ENCODE measurements at places on chromosomes 5 and 9.

- no peak for DNase-seq
Observed at GRCh38 chr9:81137976-81138568, 551.3 kb downstream of the TLE1 start.

- no peak for DNase-seq
Observed at GRCh38 chr5:145141534-145141933, 693.6 kb downstream of the PRELID2 start.

- no peak for DNase-seq
Observed at GRCh38 chr5:14206028-14206725, 63.0 kb downstream of the TRIO start.

GRCh38 chr5:40240671-40241070, 439.0 kb upstream of the PTGER4 start:
- no peak for DNase-seq

DNA sequence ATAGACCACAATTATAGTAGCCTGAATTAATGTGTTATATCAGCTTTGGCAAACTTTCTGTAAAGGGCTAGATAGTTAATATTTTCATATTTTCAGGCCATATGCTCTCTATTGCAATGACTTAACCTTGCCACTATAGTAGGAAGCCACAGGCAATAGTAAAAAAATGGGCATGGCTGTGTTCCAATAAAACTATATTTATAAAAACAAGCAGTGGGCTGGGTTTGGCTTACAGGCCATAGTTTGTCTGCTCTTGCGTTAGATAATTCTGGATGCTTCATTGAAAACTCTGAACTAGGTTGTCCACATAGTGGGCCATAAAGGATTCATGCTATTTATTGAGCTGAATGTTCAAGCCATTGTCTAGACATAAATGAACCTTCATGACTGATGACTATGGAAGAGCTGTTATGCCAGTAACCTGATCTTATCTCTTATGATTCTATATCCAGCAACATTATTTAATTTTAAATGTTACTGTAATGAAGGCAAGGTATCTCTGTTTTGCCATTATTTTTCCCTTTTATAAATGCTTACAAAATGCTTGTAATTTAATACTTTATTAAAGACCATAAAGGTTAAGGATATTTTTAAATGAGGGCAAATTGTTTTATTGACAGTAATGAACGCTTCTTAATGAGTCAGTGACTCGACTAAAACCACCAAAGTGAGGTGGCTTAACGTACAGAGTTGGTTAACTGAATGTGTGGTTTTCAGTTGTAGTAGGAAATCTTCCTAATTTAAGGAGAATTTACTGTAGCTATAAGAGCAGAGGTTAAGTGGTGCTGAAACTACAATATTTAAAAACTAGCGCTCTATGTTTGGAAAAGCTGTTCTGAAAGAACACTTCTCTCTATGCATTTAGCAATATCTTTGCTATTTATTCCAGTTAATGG, 560.6 kb downstream of the PRR16 start:
- no peak for DNase-seq

- DNase-seq: no peak
Observed at GRCh38 chr9:125540497-125540896, 166.5 kb downstream of the MAPKAP1 start.

DNA sequence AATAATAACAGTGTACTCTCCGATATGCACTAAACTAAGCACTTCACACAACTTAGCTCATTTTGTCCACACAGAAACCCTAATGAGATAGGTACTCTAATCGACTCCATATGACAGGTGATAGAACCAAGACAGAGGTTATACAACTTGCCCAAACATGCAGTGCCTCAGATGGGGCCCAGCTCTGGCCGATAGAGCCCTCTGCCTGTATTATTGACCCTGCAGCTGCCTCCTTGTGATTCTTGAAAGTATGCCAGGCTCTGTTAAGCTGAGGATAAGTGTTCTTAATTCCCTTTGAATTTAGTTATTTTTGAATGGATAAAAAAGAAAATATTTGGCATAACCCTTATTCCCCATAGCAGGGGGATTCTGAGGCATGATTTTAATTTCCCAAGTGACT, 78.5 kb downstream of the HMHB1 start:
- no peak for DNase-seq

DNA sequence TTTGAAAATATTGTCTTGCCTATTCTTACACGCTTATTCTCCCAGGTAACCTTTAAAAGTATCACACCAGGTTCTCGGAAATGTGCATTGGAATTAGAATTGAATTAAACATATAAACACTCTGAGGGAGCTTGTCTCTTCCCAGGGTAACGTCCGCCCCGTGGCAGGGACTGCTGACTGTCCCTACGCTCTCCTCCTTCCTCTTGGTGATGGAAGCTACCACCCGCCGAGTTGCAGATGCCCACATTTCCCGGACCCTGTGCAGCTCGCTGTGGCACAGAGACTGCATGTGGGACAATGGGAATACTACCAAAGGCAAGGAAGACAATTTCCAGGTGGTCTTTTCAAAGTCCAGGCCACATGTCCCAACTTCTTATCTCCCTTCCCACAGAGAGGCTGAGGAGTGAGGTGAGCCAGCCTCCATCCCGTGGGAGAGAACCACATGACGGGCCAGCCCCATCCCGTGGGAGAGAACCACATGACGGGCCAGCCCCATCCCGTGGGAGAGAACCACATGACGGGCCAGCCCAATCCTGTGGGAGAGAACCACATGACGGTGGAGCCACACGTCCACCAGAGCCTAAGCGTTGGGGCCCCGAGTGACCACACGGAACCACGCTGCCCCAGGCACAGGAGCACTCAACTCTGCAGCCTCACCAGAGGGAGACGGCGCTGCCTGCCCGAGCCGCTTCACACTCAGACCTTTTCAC, 249.4 kb upstream of the IRX1 start:
- DNase-seq: no peak

DNA sequence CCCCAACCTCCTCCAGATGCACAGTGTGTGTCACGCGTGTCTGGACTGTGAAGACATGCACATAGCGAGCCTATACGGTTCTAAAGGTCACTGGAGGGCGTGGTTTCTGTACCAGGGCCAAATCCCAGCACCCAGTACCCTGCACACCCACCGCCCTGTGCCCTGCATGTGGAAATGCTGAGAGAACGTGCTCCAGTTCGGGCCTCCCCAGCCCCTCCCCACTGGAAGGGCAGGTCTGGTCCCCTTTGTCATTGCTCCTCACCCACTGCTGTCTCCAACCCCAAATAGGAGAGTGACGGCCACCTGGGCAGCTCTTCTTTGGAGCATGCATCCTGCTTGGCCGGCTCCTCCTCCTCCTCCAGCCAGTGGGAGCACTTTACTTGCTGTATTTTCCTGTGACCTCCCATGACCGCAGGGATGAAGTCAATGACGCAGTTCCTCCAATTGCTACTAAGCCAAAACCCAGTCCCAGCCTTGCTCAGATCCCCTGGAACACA, 116.7 kb downstream of the WNK2 start:
- DNase-seq: no peak

- DNase-seq: no peak
Observed at GRCh38 chr9:70413464-70413798, 1.0 kb downstream of the KLF9 start.

GRCh38 chr5:159017786-159018185, 81.9 kb downstream of the EBF1 start:
- no peak for DNase-seq

DNA sequence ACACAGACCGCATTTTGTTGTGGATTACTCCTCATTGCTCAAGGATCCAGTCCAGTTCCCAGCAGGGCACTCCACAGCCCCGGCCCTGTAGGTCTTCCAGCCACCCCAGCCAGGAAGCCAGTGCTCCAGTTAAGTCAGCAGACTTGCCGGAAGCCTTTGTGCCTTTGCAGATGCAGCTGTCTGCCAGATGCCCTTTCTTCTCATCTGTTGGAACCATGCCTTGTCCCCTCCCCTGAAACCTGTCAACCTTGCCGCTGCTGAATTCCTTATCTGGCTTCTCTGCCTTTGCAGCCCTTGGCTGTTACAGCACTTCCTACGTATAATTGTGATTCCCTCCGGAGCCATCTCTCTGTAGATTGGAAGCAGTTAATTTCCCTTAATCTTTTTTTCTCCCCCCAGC, 28.4 kb downstream of the PSAT1 start:
- no peak for DNase-seq

DNA sequence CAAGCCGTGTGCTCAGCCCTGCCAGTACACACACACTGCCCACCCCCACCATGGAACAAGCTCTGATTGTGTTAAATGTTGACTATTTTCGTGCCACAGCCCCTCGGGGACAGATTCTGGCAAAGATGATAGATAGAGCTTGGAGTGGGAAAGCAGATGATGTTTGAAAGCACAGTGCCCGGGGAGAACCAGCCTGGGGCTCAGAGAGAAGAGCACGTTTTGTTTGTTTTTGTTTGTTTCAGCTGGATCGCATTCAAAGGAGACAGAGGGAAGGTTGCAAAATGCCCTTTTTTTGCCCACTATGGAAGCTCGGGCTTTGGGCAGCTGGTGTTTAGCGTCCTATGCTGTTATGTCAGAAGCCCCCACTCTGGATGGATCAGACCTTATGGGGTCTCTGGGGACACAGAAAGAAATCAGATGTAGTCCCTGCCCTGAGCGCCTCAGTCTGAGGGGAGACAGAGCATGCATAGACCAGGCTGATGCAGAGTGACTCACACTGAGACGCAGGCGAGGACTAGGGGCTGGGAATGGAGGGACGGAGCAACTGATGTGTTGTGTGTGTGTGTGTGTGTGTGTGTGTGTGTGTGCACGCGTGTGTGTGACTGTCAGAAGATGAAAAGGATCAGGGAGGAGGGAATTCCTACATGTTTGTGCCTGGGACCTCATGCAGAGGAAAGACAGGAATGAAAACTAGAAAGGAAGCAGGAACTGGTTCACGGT, 229.7 kb downstream of the MELK start:
- DNase-seq: no peak

Measured in NCI-H187 treated with DMSO at 0.1 percent for 48 hours (cell line).